ENCODE measurements at places on chromosomes 3 and 15.

GRCh38 chr15:90062023-90062442 is 40.2 kb downstream of the IDH2 start:
- no peak for DNase-seq

GRCh38 chr3:158269942-158270341 is 160.1 kb downstream of the RSRC1 start:
- DNase-seq = no peak

DNA sequence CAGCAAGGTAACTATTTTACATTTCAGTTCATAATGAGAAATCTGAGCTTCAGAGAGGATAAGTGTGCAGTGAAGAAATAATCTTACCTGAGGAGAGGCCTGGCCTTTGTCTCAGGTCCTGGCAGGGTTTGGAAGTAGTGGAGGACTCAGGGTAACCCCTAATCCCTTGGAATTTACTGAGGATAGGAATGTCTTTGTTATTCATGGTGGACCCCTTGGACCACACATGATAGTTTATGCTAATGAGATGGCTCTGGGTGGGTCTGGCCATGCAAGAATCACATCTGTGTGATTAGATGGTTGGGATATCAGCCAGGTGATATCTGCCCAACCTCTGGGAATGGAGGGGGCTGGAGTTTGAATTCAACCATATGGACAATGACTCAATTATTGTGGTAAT is 65.0 kb upstream of the DAZL start:
- no peak for DNase-seq

- DNase-seq = no peak
Observed at GRCh38 chr15:87569581-87569980, 687.0 kb downstream of the NTRK3 start.
